ENCODE measurements at places on chromosomes 13 and 19. TPM values are rescaled to one million over a fixed set of nuclear protein-coding genes. Genes with fewer than 3 reads are reported as not detected.

- DNase-seq = no peak
Measured at GRCh38 chr13:100362371-100362770, 226.2 kb downstream of the GGACT start.

- no peak for DNase-seq
Measured at GRCh38 chr13:49296659-49297058, 48.9 kb downstream of the CDADC1 start.

GRCh38 chr19:32919365-32919764 lies 49.8 kb upstream of the SLC7A9 start:
- no peak for DNase-seq

GRCh38 chr19:17390665-17391370 lies 3.2 kb downstream of the CCDC194 start:
- DNase-seq = peak; percentile 52

GRCh38 chr13:32495429-32495828 lies 43.2 kb downstream of the N4BP2L2 start:
- no peak for DNase-seq

Gene DNAAF3
- 0.39 TPM for polyA plus RNA-seq

DNA sequence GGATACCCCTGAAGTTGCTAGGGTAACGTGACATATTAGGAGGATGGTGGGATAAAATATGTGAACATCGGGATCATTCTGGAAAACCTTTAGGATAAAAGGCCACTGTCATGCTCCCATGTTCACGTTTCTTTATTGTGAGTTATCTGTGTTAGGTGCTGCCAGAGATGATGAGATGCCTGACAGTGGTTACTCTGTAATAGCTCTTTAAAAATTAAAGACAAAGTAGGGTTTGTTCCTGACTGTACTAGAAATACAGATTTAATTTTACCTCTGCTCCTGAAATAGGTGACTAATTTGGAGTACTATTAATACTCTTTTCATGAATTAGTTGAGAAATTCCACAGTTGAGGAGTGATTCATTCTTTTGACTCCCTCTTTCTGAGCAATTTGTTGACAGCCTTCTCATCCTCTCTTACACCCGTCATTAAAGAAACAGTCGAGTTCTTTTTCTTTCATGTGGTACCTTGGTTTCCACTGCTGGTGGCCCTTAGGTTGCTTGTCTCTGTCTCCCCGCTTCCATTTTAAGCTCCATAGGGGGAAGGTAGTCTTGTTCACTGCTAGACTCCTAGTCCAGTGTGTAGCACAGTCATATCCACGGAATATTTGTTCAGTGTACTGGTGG lies 28.4 kb downstream of the SAE1 start:
- DNase-seq = no peak

GRCh38 chr19:1606138-1606651 lies 933 bp upstream of the UQCR11 start:
- DNase-seq = no peak

DNA sequence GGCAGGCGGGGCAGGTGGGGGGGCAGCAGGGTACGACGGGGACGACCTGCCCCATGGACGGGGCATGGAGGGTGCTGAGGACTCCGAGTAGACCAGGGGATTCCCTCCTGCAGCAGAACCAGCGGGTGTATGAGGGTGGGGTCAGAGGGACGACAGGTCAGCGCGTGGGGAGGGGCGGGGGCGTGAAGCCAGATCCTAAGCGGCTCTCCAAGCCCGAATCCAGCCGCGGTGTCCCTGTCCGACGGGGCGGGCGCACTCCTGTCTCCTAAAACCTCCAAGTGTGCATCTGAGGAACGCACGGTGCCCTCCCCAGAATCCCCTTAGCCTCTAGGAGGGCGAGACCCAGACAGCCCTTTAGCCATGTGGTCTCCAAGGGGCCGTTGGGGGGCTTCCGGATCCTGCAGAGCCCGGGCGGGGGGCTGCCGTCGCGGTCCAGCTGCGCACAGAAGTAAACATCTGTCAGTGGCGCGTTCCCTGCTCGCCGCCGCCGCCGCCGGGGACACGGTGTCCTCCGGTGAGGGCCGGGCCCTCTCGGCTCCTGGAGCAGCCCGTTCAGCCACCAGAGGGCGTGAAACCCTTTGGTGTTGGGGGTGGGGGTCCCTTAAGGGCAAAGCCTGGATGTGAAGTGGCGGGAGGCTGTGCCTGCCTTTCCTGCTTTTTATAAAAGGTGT lies 730 bp downstream of the NRTN start:
- DNase-seq = no peak

Data from BJ (cell line).